Endothelial cell of umbilical vein (primary cell): ENCODE measurements at places on chromosomes 6 and 20.

GRCh38 chr6:45527210-45527609 is 149.5 kb upstream of the SUPT3H start:
- no peak for DNase-seq

DNA sequence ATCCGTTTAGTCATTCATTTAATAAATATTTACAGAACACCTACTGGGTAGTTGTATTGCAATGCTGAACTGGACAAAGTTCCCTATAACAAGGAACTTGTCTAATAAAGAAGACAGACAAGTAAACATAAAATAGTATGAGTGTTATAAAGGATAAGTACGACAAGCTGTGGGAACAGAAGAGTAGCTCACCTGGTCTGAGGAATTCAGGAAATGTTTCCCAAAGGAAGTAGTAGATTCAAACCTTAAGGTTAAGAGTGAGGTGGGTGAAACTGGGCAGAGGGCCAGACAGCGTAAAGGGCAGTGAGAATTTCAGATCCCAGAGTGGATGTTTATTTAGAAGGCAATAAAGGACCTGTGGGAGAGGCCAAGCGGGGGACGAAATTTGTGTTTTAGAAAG is 72.3 kb upstream of the CD2AP start:
- DNase-seq = no peak

DNA sequence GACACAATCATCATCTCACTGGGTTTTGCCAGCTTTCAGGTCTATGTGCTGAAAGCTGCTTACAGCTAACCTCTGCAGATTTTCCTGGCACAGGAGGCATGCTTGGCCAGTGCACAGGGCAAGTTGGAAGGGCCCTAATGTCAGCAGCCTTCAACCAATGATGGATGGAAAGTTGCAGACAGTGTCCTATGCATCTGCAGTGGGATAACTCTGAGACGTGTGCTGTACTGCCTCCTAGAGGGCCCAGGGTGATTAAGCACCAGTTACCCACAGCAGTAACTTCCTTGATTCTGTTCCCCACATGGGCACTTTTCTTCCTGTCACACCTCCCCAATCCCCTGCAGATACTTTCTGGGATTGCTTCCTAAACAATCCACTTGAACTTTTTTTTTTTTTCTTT is 38.6 kb downstream of the OVOL2 start:
- no peak for DNase-seq

DNA sequence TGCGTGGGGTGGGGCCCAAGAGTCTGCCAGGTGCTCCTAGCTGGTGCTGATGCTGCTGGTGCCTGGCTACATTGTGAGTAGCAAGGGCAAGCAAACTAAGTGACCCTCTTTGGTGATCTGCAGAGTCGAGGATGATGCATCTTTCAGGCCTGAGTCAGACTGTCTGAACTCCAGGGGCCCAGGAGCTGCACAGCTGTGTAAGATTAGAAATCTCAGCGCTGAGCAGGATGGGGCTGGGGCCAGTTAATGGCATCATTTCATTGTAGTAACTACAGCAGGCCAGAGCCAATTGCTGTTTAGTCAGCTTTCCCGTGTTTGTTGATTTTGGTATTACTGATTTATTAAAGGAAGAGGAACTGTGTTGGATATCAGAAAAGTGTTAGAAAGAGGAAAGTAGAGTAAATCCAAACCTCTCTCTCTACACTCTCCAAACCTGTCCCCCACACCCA is 365.2 kb downstream of the PAX1 start:
- peak; percentile 5 for DNase-seq

- DNase-seq = no peak
These were observed 8.3 kb downstream of the VEGFA start for GRCh38 chr6:43778131-43778855.

DNA sequence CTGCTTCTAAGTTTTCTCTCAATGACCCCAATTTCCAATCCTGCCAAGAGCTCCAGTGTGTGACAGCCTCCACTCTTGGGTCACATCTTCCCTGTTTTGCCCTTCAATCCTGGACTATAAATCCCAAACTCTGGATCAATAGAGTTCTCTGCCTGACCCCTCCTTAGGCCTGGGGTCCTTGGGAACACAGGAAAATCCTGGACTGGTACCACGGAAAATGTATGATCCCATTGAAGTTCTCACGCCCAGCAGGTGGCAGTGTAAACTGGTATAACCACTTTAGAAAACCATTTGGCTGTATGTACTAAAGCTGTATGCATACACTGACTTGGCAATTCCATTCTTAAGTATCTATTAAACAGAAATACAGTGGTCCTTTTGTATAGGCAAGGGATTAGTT is 98.0 kb downstream of the SNAP25 start:
- DNase-seq = peak; percentile 35

DNA sequence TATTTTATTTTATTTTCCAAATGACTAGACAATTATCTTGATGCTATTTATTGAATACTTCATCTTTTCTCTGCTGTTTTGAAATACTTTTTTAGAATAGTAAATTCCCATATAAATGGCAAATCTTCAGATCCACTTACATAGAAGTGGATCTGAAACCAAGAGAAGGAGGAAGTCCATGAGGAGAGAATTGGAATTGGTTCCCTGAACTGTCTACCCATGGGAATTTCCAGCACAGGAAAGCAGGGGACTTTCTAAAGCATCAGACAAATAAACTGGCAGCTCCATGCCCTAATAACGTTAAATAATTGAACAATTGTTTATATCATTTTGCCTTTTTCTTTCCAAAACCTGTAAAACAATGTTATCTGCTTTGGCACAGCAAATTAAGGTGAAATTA is 47.1 kb upstream of the PNRC1 start:
- no peak for DNase-seq
